T-helper 17 cell (primary cell): ENCODE measurements at places on chromosomes 6 and 20. TPM values are rescaled to one million over a fixed set of nuclear protein-coding genes. Genes with fewer than 3 reads are reported as not detected.

DNA sequence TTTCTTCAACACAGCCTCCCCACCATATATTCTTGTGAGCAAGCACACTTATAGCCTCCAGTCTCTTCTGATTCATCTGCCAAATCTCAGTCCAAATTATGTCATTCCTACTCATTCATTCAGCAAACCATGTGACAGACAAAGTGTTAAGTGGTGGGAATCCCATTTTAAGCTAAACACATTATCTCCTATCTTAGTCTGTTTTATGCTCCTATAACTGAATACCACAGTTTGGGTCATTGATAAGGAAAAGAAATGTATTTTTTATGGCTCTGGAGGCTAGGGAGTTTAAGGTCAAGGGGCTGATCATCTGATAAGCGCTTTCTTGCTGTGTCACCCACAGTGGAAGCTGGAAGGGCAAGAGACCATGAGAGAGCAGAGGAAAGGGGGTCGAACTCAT lies 23.9 kb upstream of the SMIM13 start:
- DNase-seq = no peak

GRCh38 chr6:84033523-84034451 lies at the start of gene MRAP2:
TSS of gene MRAP2 (plus strand) at chr6:84033772. CDS start at chr6:84055319, 21,547 bp downstream.
- no peak for DNase-seq

DNA sequence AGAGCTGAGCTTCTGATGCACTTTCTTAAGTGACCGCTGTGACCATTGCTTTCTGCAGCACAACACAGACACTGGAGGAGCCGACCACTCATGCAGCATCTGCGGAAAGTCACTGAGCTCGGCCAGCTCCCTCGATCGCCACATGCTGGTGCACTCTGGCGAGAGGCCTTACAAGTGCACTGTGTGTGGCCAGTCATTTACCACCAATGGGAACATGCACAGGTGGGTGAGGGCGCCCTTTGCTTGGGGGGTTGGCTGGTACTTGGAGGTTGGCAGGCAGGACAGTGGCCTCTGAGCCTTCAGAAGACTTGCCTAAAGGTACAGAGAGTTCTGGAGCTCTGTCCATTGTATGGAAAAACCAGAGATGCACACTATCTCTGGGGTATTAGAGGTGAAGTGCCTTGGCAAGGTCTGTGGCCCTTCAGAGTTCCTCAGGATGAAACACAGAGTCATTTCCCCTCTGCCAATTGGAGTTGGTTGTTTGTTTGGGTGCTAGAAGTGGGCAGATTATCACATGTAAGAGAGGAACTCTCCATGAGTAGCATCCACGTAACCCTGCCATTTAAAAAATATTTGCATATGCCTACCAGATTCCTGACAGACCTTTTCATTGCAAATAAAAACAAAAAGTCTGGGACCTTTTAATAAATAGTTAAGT lies 81.5 kb downstream of the RREB1 start:
- DNase-seq = no peak

DNA sequence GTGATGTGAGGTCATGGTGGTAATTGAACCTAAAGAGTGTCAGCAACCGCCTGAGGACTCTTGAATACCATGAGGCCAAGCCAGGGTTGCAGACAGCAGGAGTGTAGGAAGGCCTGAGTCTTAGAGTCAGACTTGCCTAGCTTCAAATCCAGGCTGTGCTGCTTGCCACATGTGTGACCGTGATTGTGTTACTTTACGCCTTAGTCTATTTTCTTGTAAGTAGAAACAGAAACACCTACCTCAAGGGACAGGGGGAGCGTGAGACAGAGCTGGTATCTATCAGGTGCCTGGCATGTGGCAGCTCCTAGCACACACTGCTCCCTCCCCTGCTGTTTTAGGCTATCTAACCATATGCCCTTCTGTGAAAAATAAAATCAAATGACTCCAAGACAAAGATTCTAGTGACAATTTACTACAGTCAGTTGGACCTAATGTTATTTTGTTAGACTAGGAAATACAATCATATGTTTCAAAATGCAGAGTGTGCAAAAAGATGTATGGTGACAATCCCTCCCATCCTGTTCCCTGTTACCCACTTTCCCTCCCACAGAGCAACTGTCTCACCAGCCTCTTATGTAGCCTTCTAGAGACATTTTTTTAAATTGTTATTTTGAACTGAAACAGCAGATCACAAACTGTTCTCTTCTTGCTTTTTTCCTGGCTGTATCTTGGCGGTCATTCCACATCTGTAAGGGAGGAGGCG lies 21.7 kb downstream of the TAF8 start:
- no peak for DNase-seq

DNA sequence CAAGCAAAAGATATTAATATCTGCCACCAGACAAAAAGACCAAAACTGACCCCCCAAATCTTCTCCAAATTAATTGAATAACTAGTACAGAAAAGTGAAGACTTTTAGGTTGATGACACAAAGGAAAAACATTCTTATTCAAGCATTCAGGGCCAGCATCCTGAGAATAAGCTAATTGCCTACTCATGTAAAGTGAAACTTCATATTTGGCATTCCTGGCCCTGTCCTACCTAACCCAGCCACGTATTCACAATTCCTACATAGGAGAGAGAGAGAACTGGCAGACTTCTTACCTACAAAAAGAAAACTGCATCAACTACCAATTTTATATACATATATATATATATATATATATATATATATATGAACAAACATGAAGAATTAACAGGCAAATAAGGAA lies 4.9 kb upstream of the ASCC3 start:
- DNase-seq = no peak

- DNase-seq = no peak
Observed at GRCh38 chr6:168099201-168100010, 20.4 kb upstream of the FRMD1 start.

DNA sequence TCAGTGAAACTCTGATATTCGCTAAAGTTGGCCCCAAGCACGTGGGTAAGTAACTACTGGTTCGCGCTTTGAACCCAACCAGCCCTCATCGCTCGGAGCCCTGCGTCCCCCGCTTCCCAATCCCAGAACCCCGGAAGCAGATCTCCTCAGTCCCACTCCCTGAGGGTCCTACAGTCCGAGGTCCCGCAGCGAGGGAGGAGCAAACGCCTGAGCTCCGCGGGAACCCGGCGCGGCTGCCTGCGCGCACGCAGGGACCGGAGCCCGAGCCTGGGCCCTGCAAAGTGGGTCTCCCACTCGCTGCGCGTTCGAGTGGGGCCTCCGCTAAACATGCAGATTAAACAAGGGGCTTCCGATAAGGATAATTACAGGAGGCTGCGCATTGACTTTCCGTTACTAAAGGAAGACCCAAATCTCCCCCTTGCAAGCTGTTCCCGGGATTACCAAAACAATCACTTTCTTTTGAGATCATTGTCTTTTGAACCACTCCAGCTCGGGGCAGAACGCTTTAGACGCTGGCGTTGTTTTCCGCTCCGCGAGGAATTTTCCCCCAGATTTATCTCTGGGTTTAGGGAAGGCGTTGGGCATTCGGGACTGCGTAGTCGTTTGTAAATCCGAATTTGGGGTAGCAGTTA lies 1.3 kb upstream of the VSX1 start:
- DNase-seq = no peak

- DNase-seq = no peak
Observed at GRCh38 chr6:149026530-149026942, 279.7 kb downstream of the UST start.

DNA sequence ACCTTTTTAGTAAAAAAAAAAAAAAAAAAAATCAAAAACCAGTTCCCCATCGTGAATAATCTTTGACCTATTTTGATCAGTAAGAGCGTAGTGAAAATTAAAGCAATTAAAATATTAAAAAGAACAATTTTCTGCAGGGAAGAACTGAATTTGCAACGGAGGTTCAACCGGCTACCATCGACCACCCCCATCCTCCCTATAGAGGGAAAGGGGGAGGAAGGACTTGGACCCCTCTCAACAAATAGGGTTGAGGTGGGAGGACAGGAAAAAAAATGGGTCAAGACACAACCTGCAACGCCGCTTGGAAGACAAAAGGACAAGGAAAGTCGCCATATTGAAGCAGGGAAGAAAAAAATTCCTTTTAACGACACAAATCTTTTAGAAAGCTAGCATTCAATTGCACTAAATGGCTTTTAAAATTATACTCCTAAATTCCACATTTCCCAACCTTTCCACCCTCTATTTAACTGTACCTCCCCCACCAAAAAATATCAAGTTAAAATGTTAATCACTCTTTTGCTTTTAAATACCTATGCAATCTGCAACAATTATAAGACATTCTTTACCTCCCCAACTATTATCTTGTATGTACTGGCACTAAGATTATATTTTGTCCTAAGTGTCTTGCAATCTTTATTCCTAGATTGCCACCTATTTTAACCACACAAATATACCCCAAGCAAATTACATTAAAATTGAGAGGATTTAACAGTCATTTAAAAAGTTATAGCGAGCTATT lies 1.7 kb downstream of the PPP1R10 start:
- no peak for DNase-seq

DNA sequence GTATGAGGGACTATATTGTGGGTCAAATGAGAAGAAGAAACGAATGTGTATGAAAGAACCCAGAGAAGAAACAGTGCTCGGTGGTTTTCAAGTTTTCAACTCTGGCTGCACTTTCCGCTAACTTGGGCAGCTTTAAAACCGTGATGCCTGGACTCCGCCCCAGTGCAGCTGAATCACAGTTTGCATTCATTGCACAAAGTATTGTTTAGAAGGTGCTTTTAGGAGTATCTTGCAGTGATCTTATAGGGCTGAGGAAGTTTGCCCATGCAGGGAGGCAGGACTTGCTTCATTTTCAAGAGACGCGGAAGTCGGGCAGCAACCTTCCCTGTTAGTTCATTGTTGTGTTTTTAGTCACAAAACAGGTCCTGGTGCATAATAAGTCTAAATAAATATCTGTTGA lies 52.7 kb downstream of the RSPH3 start:
- DNase-seq = no peak

GRCh38 chr20:43987531-43987930 lies 72.9 kb downstream of the TOX2 start:
- DNase-seq = no peak

GRCh38 chr6:142030115-142030619 lies 102.6 kb upstream of the GJE1 start:
- no peak for DNase-seq

DNA sequence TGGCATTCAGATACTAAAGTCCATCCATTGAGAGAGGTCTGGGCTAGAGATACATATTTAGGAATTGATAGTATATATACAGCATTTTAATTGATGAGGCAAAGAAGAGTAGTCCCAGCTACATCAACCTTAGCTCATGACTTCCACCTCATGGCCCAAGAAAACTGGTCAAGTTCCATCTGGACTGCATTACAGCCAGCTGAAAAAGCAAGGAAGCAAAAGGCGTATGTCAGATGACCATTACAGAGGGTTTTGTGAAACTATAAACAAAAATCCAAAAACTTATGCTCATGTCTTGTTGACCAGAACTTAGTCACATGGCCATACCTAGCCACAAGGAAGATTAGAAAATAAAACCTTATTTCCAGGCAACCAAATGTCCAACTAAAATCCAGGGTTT lies 46.8 kb upstream of the RNF146 start:
- no peak for DNase-seq

GRCh38 chr6:98470821-98471220 lies 363.6 kb upstream of the POU3F2 start:
- DNase-seq = no peak

DNA sequence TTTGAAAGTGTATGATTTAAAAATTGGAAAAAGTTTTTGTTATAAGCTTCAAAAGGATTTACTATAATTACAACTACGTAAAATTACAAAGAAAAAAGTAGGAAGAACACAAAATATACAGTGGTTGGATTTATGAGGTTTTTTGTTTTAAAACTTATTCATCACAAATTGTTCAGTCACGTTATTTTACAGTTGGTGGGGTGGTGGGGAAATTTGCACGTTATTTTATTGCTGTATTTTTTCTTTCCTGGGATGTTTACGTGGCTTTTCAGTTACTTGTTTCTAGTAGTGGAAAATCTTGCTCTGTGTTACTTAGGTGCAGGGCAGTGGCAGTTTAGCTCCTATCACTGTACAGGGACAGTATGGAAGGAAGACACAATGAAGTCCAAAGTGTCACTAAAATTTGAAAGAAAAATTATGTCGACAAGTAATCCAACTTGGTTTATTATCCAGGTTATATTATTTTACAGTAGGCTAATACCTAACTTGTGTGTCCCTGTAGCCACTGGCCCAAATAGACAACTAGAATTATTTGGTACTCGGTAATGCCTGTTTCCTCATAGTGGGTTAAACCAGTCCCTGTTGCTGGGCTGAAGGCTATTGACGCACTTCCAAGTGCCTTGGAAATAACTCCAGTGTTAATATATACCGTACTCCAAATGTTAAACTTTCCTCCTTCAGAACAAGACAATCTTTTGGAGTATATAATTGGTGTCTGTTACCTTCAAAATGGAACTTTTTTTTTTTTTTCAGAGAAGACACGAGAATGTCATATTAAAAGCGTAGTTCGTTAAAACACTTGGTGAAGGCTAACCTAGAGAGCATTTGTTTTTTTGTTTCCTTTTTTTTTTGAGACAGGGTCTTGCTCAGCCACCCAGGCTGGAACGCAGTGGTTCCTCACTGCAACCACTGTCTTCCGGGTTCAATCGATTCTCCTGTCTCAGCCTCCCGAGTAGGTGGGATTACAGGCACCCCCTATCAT lies 4.6 kb downstream of the JARID2 start:
- DNase-seq = no peak

GRCh38 chr20:41224281-41224680 lies 86.9 kb downstream of the PLCG1 start:
- DNase-seq = no peak

DNA sequence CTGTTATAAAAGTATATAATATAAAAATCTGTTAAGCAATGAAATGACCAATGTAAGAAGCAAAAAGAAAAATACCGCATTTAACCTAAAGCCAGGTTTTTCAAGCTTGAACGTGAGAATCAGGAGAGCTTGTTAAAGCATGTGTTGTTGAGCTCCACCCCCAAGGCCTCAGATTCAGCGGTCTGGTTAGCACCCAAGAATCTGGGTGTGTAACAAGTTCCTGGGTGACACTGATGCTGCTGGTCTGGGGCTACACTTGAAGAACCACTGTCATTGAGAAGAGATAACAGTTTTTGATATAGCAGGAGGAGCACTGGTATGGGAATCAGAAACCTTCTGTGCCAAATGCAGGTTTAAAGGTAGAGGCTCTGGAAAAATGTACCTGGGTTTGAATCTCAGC lies 154.0 kb downstream of the ID4 start:
- DNase-seq = no peak

DNA sequence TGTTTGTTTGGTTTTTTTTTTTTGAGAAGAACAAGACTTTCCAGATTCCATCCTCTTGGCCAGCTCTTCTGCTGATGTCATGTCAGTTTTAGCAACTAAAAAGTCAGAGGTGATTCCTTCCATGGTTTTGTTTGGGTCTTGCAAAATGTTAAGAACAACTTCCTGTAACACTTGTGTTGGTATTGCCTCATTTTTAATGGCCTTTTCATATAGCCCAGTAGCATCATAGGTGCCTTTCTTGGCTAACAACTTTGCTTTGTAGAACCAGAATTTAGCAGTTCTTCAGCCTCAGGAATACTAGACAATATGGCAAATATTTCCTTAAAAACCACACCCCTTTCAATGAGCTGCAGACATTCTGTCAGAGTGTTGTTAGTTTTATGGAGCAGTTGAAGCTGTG lies 99.5 kb upstream of the SIRPG start:
- no peak for DNase-seq

Gene PRDM1
- 122 TPM for total RNA-seq

Gene BPI
- not detected for total RNA-seq

Gene SLC52A3
- total RNA-seq = not detected

Gene GPSM3
- total RNA-seq = 268 TPM

Gene COX7A2
- total RNA-seq = 214 TPM

Gene CDH4
- 0.55 TPM for total RNA-seq

Gene MCHR2
- not detected for total RNA-seq
